NCI-H2107 (cell line): ENCODE measurements at places on chromosomes 3 and 15.

DNA sequence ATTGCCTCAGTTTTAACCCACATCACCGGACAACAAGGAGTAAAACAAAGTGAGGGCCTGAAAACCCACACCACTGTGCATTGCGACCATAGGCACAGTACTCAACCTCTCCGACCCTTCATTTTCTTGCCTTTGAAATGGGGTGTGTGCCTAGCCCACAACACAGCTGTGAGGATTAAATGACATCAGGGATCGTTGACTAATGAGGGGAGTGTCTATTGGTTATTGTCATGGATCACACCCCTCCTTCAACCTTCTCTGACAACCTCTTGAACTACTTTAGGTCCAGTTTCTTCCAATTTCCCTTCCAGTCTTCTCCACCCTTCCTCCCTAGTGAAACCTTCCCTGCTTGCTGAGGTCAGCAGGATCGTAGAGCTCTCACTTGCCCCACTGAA lies 89.5 kb downstream of the HES1 start:
- DNase-seq, result no peak

GRCh38 chr3:81823882-81824395 lies 62.5 kb upstream of the GBE1 start:
- DNase-seq, result peak; percentile 34

DNA sequence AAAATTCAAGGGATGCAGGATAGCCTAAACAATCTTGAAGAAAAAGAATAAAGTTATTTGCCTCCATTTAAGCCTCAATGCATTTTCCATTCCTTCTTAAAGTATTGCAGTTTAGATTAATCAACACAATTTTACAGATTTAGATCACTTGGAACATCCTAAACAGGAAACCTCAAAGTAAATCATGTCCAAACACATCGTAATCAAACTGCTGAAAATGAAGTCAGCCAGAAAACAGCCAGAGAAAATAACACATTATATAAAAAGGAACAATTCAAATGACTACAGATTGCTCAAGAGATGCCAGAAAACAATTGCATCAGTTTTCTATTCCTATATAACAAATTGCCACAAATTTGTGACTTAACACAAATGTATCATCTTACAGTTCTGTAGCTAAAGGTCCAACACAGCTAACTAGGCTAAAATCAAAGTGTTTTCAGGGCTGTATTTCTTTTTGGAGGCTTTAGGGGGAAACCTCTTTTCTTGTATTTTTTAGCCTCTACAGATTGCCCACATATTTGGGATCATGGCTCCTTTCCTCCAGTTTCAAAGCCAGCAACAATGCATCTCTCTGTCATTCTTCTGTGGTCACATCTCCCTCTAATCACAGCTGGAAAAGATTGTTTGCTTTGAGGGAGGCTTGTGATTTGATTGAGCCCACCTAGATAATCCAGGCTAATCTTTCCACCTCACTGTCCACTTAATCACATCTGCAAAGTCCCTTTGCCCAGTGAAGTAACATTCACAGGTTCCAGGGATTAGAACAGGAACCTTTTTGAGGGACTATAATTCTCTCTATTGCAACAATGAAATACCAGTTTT lies 543.3 kb upstream of the UBE2E2 start:
- no peak for DNase-seq

- DNase-seq, result no peak
Measured at GRCh38 chr3:76470285-76470684, 569.6 kb upstream of the ROBO2 start.

DNA sequence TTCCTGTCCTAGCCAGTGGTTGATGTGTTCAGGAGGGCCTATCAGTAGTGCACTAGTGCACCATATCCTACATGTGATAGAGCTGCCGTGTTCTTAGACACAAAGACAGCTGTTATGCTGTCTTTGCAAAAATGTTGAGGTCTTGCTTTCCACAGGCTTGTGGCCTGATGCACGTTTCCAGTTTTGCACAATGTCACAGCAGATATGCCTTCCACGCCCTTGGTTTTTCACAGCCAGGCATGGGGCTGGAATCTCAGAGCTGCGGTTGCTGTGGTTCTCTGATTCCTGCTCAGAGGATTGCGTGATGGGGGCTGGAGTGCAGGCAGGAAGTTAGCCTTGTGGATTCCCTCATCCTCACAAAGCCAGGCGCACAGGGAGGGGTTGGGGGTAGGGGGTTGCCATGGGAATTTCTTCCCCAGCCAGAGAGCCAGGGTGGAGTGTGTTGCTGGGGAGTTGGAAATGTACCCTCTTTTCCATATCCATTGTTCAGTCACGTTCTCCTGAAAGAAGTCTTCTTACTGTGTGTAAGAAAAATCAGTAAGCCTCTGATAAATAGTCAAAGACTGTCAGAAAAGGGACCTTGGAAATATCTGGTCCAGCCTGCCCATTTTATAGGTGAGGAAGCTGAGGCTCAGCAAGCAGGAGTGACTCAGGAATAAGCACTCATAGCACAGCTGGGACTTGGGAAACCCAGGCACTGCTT lies 79.4 kb downstream of the SMAD3 start:
- no peak for DNase-seq

DNA sequence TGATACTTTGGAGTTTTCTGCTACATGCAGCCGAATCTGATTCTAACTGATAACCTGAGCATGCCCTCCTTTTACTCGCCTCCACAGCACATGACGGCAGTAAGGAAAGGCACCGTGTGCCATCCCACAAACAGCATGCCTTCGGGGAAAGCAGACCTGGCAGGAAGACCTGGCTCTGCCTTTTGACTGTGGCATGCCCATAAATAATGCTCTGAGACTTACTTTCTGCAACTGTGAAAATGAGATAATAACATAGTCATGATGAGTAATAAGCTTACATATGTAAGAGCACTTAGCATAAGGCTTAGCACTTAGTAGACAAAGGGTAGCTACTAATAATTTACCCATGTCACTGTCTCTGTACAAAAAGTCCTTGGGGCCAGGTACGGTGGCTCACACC lies 32.9 kb downstream of the MTHFS start:
- no peak for DNase-seq

DNA sequence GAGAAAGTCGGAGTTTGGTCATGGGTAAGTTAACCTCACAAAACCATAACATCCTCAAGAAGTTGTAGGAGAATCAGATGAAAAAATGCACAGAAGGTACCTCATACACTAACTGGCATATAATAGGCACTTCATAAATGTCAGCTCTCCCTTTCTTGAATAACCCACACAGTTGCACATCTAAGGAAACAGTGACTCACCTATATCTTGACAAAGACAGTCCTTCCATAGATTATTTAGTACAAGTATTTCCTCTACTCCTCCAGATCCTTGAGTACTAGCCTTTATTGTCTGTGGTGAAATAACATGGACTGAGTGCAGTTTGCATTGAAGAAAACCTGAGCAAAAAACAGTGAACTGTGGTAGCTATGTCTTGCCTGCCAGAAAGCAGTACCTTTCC lies 46.6 kb downstream of the MAGI1 start:
- DNase-seq, result no peak

GRCh38 chr3:142270407-142270806 lies 45.0 kb upstream of the GK5 start:
- no peak for DNase-seq
